Mesothelial cell of epicardium (in vitro differentiated cells): ENCODE measurements at places on chromosomes 6 and 20. TPM values are rescaled to one million over a fixed set of nuclear protein-coding genes. Genes with fewer than 3 reads are reported as not detected.

Gene ERGIC3
- total RNA-seq = 253 to 258 TPM (median 255 TPM) in 3 replicates

Gene FAM217A
- total RNA-seq = not detected in 3 replicates

Gene GINS1
- 13.7 to 15.5 TPM (median 13.7 TPM) in 3 replicates for total RNA-seq

Gene EFCAB8
- total RNA-seq = 0.11 to 0.51 TPM (median 0.47 TPM) in 3 replicates

Gene BPIFB2
- not detected in 3 replicates for total RNA-seq

Gene ECT2L
- total RNA-seq = 0.14 to 0.40 TPM (median 0.40 TPM) in 3 replicates
